ENCODE measurements at places on chromosomes 13 and 19.

GRCh38 chr19:23762548-23762883 is 3.8 kb upstream of the ZNF681 start:
- DNase-seq: no peak

DNA sequence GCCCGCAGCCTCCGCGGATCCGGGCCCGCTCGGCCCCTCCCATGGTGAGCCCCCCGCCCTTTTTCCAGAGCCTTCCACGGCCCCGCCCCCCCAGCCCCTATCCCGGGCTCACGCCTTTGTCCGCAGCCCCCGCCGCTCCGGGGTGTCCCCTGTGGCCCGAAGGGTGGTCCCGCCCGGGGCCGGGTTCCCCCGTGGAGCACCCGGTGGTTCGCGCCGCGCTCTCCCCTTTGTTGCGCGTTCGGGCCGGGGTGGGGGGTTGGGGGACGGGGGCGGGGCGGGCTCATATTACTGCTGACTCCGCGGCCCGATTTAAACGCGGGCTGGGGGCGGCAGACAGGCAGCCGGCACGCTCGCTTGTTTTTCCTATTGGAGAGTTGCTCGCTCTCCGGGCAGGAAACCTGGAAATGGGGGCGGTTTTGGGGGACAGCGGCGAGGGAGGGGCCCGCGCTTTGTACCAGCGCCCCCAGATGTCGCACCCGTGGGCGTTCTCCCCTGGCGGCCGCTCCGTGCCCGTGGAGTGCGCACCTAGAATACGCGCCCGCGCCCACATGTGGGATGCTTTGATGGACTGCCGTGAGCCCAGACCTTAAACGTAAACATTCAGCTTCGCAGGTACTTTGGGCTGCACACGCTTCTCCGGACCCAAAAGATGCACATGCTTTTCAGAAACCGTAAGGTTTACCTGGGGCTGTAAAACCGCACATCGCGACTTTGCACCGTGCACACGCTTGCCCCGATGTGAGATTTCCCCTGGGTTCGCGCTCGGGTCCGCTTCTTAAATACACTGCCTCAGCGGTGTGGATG is 699 bp downstream of the PTOV1 start:
- DNase-seq: no peak

DNA sequence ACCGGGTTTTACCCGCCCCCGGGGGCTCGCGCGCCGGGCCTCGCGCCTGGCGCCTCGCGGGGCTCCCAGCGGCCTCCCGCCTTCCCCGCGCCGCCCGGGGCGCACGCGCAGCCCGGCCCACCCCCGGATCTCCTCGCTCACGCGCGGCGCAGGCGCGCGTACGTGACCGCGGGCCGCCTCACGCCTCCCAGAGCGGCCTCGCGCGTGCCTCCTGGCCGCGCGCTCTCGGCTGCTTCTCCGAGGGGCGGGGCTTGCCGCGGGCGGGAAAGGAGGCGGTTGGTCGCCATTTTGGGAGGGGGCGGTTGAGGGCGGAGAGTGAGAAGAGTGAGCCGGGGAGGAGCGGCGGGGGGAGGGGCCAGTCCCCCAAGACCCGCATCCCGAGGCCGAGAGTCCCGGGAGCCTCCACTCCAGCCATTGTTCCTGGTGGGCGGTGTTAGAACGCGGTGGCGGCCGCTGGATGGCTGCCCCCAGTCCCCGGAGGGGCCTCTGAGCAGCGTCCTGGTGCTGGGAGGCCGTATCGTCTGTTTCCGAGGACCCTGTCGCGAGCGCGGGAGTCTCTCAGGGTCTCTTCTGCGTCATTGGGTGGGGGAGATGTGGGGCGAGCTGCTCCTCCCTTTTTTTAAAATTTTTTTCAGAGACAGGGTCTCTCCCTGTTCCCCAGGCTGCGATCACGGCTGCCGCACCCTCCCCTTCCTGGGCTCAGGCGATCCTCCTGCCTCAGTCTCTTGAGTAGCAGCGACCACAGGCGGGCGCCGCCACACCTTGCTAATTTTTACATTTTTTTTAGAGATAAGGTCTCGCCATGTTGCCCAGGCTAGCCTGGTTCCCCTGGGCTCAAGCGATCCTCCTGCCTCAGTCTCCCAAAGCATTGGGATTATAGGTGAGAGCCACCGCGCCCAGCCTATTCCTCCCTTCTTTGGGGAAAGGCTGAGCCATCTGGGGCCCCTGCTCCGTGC is at the start of gene ZNF541:
Gene ZNF541, minus strand, starts transcription at position 78 of the 956 bp plus-strand sequence. CDS start 17,292 bp downstream, outside the sequence.
- no peak for DNase-seq

DNA sequence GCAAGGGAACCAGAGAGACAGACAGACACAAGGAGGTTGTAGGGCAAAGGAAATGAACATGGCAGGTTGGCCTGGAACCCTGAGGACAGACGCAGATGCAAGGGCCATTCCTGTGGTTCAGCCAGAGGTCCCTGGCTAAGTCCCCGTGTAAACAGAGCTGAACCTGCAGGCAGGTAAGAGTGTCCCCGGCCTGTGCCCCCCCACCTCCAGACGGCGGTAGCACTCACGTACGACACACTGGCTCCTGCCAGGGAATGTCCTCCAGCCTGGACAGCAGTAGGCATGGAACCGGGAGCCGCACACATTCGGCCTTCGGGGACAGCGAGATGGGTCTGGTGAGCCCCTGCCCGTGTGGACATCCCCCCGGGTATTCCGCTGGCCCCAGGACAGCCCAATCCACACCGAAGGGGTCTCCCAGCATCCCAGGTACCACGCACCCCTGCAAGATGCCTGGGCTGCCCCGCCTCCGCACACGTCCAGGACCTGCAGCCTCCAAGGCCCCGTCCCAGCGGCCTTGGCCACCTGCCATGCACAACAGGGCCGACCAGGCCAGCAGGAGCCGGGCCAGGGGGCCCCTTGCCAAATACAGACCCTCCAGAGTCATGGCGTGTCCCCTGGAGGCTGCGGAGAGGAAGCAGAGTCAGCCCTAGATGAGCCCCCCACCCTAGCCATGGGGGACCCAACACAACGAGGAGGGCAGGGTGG is 2.4 kb downstream of the FBN3 start:
- no peak for DNase-seq

DNA sequence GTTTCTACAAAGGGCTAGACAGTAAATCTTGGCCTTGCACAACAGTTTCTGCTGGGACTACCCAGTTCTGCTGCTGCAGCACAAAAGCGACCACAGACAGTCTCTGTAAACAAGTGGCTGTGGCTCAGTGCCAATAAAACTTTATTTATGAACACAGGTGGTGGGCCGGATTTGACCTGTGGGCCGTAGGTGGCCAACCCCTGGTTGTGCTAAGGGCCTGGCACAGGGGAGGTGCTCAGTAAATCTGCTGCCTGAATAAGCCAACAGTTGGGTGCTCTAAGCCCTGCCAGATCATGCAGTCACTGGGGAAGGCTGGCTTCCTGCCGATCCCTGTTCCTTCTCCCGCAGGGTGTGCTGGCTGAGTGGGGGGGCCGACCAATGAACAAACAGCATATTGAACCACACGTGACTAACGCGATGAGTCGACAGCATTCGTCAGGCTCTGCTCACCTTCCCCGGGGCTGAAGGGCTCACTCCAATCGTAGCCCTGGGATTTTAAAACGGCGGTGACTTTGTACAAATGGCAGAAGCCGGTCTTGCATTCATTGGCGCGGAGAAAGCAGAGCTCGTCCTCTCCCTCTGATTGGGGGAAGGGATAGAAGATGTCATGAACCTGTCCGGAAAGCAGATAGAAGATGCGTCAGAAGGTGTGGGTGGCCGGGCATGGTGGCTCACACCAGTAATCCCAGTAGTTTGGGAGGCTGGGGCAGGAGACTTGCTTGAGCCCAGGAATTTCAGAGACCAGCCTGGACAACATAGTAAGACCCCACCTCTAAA is 24.3 kb upstream of the MYDGF start:
- no peak for DNase-seq

- DNase-seq: no peak
Observed at GRCh38 chr13:36548129-36548528, 115.8 kb downstream of the CCNA1 start.
